ENCODE measurements at places on chromosomes 3 and 15.

DNA sequence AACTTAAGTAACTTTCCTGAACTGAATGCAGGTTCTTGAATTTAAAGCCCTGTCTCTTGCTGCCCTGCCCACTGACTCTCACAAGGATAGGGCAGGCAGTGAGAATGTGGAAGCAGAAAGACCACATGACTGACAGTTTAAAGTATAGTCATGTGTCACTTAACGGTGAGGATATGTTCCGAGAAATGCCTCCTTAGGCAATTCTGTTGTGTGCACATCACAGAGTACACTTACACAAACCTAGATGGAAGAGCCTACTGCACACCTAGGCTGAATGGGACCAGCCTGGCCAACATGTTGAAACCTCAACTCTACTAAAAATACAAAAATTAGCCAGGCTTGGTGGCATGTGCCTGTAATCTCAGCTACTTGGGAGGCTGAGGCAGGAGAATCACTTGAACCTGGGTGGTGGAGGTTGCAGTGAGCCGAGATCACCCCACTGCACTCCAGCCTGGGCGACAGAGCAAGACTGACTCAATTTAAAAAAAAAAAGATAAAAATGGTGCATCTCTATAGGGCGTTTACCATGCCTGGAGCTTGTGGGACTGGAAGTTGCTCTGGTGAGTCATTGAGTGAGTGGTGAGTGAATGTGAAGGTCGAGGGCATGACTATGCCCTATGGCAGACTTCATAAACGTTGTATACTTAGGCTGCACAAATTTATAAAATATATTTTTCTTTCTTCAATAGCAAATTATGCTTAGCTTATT lies 18.9 kb upstream of the COPG1 start:
- peak; percentile 78 for ATAC-seq

- ATAC-seq: no peak
Measured at GRCh38 chr3:185479373-185479945, 19.4 kb downstream of the TMEM41A start.

GRCh38 chr3:24100696-24101402 lies 155.8 kb downstream of the NR1D2 start:
- ATAC-seq: no peak

- no peak for ATAC-seq
Measured at GRCh38 chr15:68888419-68888818, 41.9 kb upstream of the SPESP1 start.

DNA sequence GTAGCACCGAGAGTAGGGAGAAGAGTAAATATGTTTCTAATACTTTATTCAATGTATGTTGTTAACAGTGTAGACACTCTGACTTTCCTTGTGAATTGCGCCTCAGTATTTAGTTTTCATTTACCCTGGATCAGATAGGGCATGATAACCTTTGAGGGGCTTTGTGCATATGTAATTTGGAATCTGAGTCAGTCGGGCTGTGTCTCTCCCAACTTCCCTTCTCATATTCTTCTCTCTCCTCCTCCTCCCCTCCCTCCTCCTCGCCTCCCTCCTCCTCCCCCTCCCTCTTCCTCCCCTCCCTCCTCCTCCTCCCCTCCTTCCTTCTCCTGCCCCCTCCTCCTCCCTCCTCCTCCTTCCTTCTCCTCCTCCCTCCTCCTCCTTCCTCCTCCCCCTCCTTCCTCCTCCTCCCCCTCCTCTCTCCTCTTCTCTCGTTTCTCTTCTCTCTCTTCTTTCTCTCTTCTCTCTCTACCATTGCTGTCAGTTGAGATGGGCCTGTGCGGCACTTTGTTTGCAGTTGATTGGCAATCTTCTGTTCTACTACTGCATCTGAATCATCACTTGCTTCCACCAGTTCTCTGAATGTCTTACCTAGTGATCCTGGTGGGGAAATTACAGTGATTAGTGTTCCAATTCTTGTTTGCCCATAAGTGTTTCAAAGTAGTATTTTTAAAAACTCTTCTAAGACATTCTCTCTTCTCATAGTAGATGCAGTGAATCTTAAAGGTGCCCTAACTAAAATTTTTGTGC lies 162.3 kb downstream of the PGPEP1L start:
- ATAC-seq: no peak

- ATAC-seq: no peak
Measured at GRCh38 chr3:53703630-53704362, 142.4 kb downstream of the CHDH start.

GRCh38 chr15:62125773-62126172 lies 39.3 kb downstream of the C2CD4B start:
- peak; percentile 96 for ATAC-seq

- no peak for ATAC-seq
Measured at GRCh38 chr15:73034221-73034620, 18.0 kb upstream of the NEO1 start.

- peak; percentile 20 for ATAC-seq
Measured at GRCh38 chr15:52020221-52021085, 1.4 kb downstream of the MAPK6 start.

GRCh38 chr15:27850050-27850449 lies 249.1 kb downstream of the OCA2 start:
- ATAC-seq: no peak

- ATAC-seq: no peak
Measured at GRCh38 chr3:30393079-30393478, 213.3 kb upstream of the TGFBR2 start.

Measured in SK-N-SH treated with all-trans-retinoic acid at 6 μM for 48 hours (cell line).